Activated T-helper 1 cell treated with anti-CD3 and anti-CD28 coated beads, Interleukin-2, amount 50 U/mL, for 16 hours (primary cell): ENCODE measurements at places on chromosomes 7 and 10.

GRCh38 chr10:95133016-95133752 lies 60.9 kb upstream of the ACSM6 start:
- peak; percentile 34 for DNase-seq

- no peak for DNase-seq
Measured at GRCh38 chr7:25215694-25216335, 12.5 kb downstream of the NPVF start.

DNA sequence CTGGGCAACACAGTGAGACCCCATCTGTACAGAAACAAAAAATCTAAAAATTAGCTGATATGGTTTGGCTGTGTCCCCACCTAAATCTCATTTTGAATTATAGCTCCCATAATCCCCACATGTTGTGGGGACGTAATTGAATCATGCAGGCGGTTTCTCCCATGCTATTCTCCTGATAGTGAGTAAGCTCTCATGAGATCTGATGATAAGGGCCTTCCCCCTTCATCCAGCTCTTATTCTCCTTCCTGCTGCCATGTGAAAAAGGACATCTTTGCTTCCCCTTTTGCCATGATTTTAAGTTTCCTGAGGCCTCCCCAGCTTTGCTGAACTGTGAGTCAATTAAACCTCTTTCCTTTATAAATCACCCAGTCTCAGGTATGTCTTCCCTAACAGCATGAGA lies 136.5 kb downstream of the SFMBT2 start:
- no peak for DNase-seq

- no peak for DNase-seq
Measured at GRCh38 chr7:134448356-134449229, 10.3 kb downstream of the AKR1B1 start.

DNA sequence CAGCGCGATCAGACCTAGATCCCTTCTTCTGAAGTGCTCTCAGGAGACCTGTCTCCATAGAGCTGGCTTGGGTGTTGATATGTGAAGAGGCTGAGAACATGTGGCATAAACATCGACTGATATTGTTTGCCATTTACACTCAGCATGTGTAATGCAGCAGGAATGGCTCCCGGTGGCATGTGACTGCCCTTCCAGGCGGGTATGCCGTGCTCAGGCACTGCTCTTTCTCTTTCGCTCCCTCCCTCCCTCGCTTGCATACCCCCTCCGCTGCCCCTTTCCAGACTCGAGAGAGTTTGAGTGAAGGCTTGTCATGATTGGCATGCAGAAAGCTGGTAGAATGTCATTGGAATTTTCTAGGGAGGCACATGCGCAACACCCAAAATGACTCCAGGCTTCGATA lies 107.3 kb upstream of the PDCD4 start:
- DNase-seq = no peak

DNA sequence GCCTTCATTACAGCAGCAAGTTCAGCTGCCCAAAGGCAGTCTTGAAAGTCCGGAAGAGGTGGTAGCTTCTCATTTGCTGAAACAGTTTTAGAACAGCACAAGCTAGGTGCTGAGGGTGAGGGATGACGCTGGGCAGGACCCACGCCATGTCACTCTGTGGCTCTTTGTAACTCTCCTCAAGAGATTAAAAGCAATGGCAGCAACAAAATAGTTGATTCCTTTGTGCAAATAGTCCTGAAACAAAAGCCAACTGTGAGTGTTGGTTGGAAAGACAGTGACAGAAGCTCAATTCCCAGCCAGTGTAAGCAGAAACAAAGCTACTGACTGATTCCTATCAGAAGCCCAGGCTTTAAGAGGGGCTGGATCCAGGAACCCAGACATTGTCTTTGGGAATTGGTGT lies 47.6 kb upstream of the AQP1 start:
- DNase-seq = no peak

GRCh38 chr10:75062506-75063299 lies 48.8 kb upstream of the SAMD8 start:
- DNase-seq = no peak

DNA sequence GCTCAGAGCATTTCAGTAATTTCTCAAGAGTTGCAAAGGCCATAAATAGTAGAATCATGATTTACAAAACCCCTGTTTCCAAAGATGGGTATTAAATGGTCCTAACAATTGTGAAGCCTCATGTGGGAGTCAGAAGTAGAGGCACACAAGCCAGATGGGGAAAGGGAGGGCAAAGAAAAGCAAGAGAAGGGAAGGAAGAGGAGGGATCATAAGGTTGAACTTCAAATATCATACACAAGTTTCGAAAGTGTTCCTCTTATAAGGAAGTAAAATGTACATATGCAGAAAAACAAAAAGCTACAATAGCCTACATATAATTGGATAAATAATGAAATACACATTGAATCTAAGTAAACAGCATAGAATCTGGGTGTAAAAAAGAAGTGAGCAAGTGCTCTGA lies 6.0 kb downstream of the LIPN start:
- no peak for DNase-seq

GRCh38 chr10:132371641-132372081 lies 25.3 kb upstream of the PWWP2B start:
- DNase-seq = no peak

GRCh38 chr10:51239006-51239405 lies 164.7 kb downstream of the PRKG1 start:
- DNase-seq = no peak

GRCh38 chr10:3906511-3907111 lies 121.6 kb upstream of the KLF6 start:
- DNase-seq = no peak
